ENCODE measurements at places on chromosomes 16 and 17.
A peak's percentile ranks its signal among the peaks of the same experiment; 100 is the strongest.

GRCh38 chr17:6507535-6507934 is 48.8 kb downstream of the PITPNM3 start:
- DNase-seq, result peak; percentile 64

- DNase-seq, result no peak
Observed at GRCh38 chr17:3964203-3965117, at the start of gene ATP2A3. TSS of gene ATP2A3 (minus strand) at chr17:3964437. CDS start at chr17:3964291, 146 bp downstream.

GRCh38 chr17:64728041-64728695 is 66.1 kb upstream of the SMURF2 start:
- DNase-seq, result no peak

DNA sequence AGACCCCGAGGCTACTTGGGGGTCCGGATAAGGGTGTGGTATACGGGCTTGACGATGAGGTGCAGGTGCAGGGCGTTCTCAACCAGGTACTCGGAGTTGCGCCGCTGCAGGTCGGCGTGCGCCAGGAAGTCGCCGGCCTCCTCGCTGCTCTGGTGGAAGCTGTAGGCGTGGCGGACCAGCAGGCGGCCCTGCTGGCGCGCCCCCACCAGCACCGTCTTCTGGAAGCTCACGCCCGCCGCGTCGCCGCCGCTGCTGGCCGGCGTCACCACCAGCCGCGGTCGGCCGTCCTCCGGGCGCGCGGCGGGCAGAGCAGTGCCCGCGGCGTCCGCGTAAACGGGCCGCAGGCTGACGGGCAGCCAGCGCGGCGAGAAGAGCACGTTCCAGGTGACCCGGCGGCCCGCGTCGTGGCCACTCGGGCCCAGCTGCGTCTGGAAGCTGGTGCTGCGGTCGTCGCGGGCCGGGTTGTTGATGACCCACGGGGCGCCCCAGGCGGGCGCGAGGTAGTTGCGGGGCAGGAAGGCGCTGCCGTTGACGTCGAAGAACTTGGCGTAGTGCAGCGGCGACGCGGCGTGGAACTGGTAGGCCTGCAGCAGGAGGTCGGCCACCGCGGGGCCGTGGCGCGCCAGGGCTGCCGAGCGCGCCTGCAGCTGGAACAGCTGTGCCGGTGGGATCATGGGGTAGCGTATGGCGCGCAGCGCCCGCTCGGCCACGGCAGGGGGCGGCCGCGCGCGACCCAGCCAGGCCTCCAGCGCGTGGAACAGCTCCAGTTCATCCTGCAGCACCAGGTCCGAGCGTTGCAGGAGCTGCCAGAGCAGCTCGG is 4.8 kb downstream of the BTBD17 start:
- no peak for DNase-seq

DNA sequence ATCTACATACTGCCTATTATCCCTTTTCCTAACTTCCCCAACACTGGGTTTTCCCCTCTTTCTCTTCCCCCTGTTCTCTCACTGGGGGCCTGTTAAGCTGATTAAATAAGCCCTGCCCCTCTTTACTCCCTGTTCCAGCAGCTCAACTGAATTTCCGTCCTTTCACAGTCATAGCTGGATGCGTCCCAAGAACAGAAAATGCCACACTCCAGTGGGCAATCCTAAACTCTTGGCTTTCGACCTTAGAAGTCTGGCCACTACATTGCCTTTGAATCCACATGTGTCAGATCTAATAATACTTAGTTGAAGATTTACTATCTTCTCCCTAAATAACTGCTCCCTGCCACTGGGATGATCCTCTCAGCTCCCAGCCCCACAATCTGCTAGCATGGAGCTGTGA is 34.5 kb downstream of the KCNJ16 start:
- DNase-seq, result no peak

Data from HS-27A (cell line).